ENCODE measurements at places on chromosomes 3 and 15.

DNA sequence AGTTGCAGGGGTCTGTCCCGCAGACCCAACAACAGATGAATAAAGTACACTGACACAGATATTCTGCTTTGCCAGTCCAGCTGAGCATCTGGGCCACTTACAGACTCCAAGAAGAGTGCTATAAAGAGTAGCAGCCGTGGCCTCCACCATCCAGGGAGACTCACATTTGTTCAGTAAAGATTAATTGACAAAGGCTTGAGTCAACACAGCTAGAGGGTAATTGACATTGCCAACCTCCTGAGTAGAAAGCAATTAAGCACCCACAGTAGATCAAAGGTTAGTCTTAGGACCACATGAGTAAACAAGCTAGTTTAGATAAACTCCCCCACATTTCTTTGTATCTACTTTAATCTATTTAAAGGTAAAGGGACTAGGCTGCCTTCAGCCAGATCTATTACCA lies 16.3 kb upstream of the CRTC3 start:
- DNase-seq: no peak

GRCh38 chr3:16186086-16186485 lies 11.6 kb downstream of the GALNT15 start:
- no peak for DNase-seq

DNA sequence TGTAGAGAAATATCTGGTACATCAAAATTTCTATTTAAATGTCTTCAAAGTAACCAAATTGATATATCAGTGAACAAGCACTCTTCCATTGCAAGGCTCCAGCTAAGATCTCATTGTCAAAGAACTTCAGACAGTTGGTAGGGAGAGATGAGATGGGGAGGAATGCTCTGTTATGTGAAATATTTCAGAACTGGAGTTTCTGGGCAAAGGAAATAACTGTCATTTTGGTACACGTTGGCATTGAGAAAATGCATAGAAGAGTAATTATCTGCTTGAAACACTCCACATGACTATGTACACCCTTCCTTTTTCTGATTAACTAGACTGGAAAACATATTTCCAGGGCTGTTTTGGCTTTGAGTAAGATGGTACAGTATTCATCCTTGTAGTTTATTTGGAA lies 297.5 kb upstream of the RASGRP1 start:
- DNase-seq: no peak

- no peak for DNase-seq
Measured at GRCh38 chr3:61177450-61177849, 73.8 kb downstream of the FHIT start.

DNA sequence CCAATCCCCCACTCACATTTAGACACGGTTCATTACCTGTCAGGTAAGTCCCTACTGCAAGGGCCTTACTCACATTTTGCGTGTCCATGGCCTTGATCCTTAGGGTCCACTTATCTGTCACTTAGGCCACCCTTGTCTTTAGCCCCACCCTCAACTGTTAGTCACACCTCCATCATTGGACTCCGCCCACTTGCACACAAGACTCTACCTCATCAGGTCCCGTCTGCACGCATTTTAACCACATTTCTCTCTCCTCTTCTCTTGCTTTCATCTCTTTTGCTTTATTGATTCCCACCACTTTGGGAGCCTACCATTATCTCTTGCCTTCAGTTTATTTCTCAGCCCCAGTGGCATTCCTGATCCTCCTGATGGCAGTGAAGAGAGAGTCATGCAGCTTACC lies at the start of gene IQCF6:
TSS of gene IQCF6 (minus strand) at position 101 of the 400 bp plus-strand sequence. CDS start at position 88, 13 bp downstream.
- no peak for DNase-seq

DNA sequence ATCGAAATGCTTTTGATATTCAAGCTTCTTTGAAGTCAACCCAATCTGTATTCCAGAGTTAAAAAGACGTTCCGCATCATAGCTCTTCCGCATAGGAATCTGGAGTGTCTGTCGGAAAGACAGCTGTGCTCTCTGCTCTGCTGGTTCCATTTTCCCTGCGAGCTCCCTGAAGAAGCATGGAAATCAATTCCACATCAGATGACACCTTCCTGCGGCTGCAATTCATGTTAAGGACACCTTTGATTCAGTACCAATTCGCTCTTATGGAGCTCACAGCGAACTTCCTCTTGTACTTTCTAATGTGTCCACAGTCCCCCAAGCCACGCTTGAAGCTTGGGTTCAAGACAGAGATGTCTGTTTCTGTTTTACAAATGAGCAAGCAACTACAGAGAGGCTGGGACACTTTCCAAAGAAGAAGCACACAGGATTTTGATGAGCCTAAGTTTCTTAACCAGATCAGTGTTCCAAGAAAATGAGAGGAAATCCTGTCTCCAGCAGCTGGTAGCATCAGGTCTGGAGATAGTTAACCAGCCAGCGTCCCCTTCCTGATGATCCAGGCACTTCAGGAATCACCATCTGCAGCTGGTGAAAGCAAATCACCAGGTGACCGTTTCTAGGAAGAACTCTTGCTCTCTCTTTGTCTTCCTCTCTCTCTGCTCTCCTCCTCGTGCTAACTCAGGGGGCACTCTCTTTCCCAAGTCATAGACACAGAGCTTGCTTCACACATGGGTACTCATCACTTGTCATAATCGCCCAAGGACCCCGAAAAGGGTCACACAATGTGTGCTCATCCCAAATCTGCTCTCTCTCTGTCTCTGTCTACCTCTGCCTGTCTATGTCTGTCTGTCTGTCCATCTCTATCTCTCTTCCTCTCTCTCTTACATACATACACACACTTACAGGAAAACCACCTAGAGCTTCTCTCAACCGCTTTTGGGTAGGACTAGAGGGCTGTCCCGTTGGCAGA lies 281.8 kb downstream of the FAM43A start:
- no peak for DNase-seq

DNA sequence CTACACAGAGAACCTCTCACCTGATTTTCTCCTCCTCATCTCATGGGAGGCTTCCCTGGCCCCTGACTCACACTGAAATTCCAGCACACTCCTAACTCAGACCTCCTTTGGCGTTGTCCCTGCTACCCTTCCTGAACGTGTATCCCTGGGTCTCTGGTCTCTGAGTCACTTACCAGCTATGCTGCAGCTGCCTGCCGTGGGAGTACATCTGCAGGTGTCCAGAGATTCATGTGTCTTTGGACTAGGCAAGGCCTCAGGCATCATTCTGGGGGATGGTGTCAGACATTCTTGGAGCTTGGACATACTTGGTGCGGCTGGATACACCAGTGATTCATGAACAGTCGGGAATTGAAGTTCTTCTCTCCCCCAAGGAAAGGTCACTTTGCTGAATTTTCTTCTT lies 148.8 kb upstream of the TRIM42 start:
- DNase-seq: no peak

- DNase-seq: no peak
Measured at GRCh38 chr3:57068437-57069089, 8.1 kb downstream of the SPATA12 start.

DNA sequence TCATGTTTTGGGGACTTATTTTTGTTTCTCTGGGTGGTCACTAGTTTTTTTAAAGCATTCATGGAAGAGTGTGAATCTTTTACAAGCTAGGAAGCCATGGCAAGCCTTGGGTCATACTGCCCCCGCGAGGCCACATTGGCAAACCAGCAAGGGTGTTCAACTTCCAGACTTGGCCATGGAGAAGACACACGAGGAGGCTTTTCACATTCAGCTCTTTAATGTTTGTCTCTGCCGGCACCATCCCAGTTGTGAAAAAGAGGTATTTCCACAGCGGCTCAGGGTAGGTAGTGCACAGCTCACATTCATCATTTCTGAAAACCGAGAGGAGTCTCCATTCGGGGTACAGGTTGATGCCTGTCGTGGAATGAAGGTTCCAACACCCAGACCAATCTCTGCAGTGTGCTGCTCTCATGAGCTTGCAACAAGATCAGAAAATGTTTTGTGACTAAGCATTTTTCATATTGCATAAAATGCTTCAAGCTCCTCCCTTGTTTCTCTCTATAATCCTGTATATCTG lies 7.7 kb downstream of the CCR5 start:
- DNase-seq: peak; percentile 61

DNA sequence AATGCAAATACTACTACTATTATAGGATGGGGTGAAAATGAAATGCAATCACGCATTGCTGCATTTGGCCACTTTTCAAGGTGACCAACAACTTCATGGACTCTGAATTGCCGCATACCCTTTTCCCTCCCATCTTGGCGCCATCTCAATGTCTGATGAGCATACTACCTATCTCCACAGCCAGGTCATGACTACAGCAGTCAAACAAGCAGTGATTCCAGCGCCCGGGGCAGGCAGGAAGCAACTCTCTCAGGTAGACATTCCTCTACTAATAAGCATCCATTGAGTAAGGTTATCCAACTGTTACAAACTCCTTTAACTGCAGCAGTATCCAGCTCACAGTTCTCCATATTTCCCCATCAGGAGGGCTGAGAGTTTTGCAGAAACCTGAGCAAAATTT lies 155.4 kb downstream of the ADAMTS17 start:
- no peak for DNase-seq

DNA sequence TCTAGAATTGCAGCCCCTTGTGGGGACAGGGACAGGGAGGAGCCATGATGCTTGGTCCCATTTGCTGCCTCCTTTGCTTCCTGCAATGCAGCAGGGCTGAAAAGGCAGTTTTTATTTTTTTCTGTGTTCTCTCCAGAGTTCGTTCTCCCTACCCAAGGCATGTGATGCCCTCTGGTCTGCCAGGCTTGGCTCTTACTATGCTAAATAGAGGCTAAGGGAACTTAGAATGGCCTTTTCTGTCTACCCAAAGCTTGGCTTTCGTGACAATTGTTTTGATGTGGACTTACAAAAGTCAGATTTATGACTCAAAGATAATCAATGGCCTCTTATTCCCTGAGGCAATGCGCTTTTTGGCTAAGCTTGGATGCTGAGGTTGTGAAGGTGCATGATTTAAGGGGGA lies 293.3 kb upstream of the TBL1XR1 start:
- no peak for DNase-seq

DNA sequence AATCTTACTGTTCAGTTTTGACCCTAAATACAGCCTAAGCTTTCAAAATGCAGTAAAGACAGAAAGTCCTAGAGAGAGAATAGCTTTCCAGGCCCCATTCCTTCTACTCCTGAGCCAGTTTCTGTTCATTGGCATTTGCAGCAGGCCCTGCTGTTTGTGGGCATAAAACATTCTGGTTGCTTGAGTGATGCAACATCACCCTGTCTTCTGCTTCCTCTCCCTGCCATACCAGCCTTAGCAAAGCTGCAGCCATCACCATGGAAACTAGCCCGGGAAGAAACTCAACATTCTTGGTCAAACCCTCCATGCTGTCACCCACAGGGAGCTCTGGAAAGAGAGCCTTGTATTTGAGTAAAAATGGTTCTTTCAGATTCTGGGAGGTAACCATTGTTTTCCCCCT lies 325.7 kb downstream of the MAGI1 start:
- DNase-seq: no peak

DNA sequence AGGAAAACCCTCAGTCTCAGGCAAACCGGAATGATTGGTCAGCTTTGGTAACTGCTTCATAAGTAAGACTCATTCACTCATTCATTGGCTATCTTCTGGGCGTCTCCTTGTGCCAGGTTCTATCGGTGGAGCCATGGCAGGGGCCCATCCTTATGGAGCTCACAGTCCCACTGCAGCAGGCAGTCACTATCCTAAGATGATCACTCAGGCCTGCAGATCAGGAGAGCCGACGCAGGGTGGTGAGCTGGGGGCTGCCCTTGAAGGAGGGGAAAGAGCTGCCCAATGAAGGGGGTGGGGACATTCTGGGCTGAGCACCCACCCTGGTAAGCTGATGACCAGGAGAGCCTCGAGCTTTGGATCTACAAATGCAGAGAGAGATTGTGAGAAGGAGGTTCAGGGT lies 20.5 kb upstream of the FGD5 start:
- DNase-seq: no peak

- DNase-seq: no peak
Measured at GRCh38 chr3:44827196-44827595, 34.5 kb upstream of the TMEM42 start.

DNA sequence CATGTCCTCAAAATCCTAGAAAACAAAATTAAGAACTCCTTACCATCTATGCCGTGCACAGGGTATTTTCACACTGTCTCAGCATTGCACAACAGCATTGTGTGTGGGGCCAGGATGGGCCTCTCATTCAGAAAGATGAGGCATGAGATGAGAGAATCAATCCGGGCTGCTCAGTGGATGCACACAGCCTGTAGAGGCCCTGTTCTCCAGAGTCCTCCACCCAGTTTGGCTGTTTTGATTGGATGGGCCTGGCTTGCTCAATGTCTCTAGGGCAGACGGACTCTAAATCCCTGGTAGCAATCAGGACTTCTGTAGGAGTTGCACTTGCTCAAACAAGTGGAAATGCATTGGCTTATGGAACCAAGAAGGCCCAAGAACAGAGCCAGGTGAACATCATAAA lies 20.2 kb upstream of the CPNE9 start:
- no peak for DNase-seq

All from activated gamma-delta T cell treated with Interleukin-2 at 50 U/mL for 16 hours (primary cell).